ENCODE measurements at places on chromosomes 7 and 10. TPM values are rescaled to one million over a fixed set of nuclear protein-coding genes. Genes with fewer than 3 reads are reported as not detected.

PNLIPRP1 gene
- not detected for total RNA-seq

LIPJ gene
- total RNA-seq: not detected

PAPSS2 gene
- 3.1 TPM for total RNA-seq

MINPP1 gene
- 27.6 TPM for total RNA-seq

ACTL6B gene
- not detected for total RNA-seq

ACBD7 gene
- not detected for total RNA-seq

EN2 gene
- not detected for total RNA-seq

HOXA11 gene
- 1.3 TPM for total RNA-seq

NANOS1 gene
- total RNA-seq: 2.6 TPM

HOXA7 gene
- total RNA-seq: 3.6 TPM

DPYSL4 gene
- total RNA-seq: 0.94 TPM

ATP6V0A4 gene
- 0.19 TPM for total RNA-seq

CRPPA gene
- total RNA-seq: 0.31 TPM

HABP2 gene
- not detected for total RNA-seq

NKX6-2 gene
- not detected for total RNA-seq

GIGYF1 gene
- 7.9 TPM for total RNA-seq

FIGNL1 gene
- total RNA-seq: 6.6 TPM

MOGAT3 gene
- not detected for total RNA-seq

ODAD2 gene
- 0.23 TPM for total RNA-seq

FRMPD2 gene
- total RNA-seq: under 0.01 TPM

SPDYE5 gene
- not detected for total RNA-seq

ERVW-1 gene
- total RNA-seq: not detected

CLEC2L gene
- not detected for total RNA-seq

NPSR1 gene
- total RNA-seq: not detected

GCK gene
- total RNA-seq: 0.34 TPM

CASTOR2 gene
- 1.5 TPM for total RNA-seq

TRIM50 gene
- not detected for total RNA-seq

SEMA3D gene
- total RNA-seq: 0.04 TPM

ZNF804B gene
- total RNA-seq: not detected

NPC1L1 gene
- not detected for total RNA-seq

NEUROG3 gene
- not detected for total RNA-seq

GIMAP2 gene
- 0.94 TPM for total RNA-seq

ADAMTS14 gene
- not detected for total RNA-seq

BLNK gene
- 0.87 TPM for total RNA-seq

PCDH15 gene
- not detected for total RNA-seq

C10orf53 gene
- total RNA-seq: not detected

SFTPA1 gene
- total RNA-seq: not detected

LLCFC1 gene
- total RNA-seq: not detected

IPMK gene
- 2.3 TPM for total RNA-seq

OPN1SW gene
- not detected for total RNA-seq

CTAGE6 gene
- not detected for total RNA-seq

ICA1 gene
- total RNA-seq: 2.4 TPM

UNCX gene
- not detected for total RNA-seq

SLC26A5 gene
- not detected for total RNA-seq

FGF8 gene
- not detected for total RNA-seq

ZNF783 gene
- 5.2 TPM for total RNA-seq

Data from hair follicular keratinocyte (primary cell).